ENCODE measurements at places on chromosomes 5 and 9.

- no peak for DNase-seq
These were observed 931.5 kb upstream of the NUDT12 start for GRCh38 chr5:104494083-104494482.

DNA sequence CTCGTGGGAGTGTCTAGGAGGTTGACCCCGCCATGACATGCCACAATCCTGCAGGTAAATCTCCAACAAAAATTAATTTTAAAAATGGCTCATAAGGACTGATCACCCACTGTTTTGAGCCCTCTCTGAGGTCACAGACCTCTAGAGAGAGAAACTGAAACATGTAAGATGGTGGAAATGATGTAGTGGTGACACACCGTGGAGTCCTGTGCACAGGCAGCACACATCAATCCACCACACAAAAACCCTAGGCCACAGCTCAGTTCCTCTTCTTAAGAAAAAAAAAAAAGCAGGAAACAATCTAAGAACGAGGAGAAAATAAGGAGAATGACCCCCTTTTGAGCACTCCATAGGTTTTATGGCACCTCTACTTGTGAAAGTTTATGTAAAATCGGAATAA lies 93.8 kb upstream of the FAM120A start:
- no peak for DNase-seq

DNA sequence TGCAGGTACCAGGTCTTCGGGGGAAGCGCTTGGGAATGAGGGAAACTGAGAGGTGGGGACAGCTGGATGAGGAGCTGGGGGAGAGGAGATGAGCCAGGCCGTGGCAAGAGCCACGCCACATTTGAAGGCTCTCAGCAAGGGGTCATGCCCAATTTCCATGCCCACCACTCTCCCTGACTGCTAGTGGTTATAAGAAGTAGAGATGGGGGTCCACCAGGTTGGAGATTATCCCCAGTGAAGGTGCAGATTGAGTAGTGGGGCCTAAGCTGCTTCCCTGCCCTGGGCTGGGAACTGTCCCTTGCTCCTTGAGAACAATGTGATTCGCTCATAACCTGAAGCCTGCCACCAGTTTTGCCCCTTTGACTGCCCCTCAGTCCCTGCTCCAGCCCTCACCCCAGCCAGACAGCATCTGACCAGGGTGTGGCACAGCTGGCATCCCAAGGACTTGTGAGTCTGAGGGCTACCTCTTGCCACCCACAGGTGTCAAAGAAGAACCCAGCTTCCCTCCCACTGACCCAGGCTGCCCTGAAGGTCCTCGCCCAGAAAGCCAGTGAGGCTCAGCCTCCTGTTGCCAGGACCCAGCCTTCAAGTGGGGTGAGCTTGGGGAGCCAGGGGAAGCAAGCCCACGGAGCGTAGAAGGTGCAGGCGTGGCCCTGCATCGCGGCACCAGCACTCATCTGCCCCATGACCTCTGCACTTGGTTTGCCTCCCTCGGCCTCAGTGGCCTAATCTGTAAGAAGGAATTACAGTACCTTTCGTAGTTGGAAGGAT lies 21.5 kb downstream of the CD74 start:
- DNase-seq = no peak

- no peak for DNase-seq
These were observed 278.2 kb downstream of the PLK2 start for GRCh38 chr5:58181578-58182286.

- DNase-seq = peak; percentile 21
These were observed 378 bp downstream of the DROSHA start for GRCh38 chr5:31531543-31531887.

GRCh38 chr9:12737871-12738270 lies 36.9 kb upstream of the LURAP1L start:
- no peak for DNase-seq

DNA sequence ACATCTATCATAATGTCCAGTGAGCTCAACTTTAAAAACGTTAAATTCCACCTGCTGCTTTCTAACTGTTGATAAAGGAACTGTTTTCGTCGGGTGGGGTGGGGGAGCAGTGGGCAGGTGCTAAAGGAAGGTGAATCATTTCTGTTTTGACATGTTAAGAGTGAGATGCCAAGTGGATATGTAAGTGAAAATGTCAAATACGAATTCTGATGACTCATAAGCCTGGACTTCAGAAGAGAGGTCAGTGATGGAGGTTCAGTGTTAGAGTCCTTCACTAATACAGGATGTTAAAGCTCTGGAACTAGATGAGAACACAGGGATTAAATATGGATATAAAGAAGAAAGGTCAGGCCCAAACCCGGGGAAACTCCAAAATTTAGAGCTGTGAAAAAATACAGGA lies 617.9 kb upstream of the CTNND2 start:
- DNase-seq = no peak

- no peak for DNase-seq
These were observed 6.8 kb upstream of the WDR41 start for GRCh38 chr5:77498952-77499351.

DNA sequence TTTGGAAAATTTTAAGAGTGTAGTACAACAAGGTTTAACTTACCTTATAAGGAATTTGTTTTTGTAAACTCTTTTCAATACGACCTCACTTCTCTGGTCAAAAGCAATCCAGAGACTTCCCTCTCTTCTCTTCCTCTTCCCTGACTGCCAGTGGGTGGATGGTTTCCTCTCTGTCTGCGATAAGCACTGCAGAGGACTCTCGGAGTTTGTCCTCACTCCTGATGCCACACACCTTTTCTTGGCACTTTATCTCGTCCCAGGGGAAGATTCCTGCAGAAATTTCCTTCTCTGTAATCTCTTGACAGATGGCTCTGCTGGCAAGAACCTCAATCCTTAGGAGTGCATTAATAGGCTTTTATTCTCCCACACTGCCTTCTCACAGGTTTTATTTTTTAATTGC lies 641.6 kb downstream of the NR2F1-AS1 start:
- DNase-seq = no peak

DNA sequence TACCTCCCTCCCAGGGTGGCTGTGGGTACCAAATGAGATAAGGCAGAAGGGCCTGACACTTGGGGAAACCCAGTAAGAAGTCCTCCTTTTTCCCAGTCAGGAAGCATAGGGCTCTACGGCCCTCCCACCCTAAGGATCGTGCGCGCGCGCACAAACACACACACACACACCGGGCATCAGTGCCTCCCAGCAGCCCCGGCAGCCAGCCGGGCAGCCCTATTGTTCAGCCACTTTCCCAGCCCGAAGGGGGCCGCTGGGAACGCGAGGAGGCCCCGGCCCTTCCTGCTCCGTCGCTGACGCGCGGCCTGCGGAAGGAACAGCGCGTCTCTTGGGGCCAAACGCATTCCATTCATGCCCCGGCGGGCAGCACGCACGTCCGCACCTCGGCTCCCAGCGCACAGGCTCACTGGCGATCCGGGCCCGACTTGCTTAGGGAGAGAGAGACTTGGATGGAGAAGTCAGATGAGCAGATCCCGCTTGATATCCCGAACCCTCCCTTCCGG lies 22.6 kb downstream of the DUSP1 start:
- DNase-seq = no peak

DNA sequence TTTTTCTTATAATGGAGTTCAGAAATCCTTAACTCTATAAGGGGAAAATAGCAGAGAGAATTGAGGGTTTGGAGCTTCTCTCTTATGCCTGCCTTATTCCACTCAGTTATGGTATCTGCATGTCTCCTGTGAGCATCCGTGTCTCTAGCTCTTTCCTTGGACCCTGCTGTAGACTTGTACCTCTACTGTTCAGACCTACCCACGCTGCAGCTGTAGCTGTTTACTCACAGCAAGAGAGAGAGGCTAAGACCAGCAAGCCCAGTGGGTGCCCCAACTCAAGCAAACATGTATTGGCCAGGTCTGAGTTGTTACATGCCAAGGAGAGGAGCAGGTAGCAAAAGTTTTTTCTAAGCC lies 7.1 kb upstream of the PCSK1 start:
- DNase-seq = no peak

- peak; percentile 61 for DNase-seq
These were observed 77.5 kb upstream of the IFNE start for GRCh38 chr9:21559402-21560280.

GRCh38 chr5:115419846-115420585 lies 123.6 kb upstream of the CCDC112 start:
- peak; percentile 98 for DNase-seq

DNA sequence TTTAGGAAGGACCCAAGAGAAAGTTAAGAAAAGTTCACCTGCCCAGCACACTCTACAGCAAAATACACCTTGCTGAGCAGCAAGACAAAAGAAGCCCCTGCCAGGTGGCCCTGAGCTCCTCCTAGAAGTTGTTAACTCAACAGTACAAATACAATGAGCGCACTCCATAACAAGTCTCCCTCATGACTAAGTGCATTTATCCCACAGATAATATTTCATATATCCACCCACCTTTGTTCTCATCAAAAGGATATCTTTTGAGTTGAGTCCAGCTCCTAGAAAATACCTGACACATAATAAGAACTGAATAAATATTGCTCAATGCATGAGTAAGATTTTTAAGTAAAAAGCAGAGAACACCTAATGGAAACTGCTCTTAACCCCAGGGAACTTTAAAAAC lies 73.3 kb downstream of the ABCA1 start:
- no peak for DNase-seq

DNA sequence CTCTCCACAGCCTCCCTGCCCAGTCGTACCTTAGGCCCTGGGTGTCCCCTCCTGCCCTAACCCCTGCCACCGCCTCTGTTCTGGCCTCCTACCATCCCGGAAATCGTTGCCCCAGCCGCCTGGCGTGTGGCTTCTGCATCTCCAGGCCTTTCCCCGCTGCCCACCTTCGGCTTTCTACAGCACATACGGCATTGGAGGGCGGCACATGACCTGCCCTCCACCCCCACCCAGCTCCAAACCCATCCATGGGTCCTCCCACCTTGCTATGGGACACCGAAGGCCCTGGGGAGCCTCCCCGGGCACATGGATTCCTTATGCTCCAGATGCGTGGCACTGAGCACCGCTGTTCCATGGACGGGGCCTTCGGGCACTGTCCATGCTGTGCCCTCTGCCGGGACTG lies 32.0 kb downstream of the FGF18 start:
- no peak for DNase-seq

DNA sequence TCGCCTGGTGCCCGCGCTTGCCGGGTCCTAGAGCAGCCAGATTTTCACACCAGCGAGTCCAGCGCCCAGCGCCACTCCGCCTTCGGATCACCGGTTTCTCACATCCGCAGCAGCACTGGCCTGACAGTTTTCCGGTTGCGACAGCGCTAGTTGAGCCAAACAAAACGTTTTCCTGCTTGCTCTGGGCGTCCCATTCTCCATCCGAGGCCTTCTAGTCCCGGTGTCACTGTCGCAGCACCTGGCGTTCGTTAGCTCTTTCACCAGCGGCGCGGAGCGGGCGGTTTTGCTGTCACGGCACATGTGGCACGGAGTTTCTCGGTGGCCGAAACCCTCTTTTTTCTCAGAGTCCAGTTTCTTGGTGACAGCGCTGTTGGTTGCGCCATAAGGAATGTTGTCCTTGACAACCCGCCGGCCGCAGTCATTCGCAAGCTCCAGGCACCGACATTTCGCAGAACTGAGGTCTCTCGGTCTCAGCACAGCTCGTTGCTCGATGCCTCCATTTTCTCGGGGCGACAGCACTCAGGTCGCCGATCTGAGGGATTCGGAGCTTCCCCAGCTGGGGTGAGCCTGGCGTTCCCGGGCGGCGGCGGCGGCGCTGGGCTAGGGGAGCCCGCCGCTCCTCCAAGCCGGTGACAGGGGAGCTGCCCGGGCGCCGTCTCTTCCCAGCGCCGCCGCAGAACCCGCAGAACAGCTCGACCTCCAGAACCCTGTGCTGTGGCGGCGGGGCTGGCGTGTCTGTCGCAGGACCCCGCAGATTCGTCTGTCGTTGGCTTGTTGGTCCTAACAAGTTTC lies 47.8 kb downstream of the ANXA2R start:
- DNase-seq = peak; percentile 91

- no peak for DNase-seq
These were observed 45.3 kb downstream of the OR2K2 start for GRCh38 chr9:111284703-111285102.

- no peak for DNase-seq
These were observed 597.9 kb upstream of the ADAMTS16 start for GRCh38 chr5:4542145-4542778.

DNA sequence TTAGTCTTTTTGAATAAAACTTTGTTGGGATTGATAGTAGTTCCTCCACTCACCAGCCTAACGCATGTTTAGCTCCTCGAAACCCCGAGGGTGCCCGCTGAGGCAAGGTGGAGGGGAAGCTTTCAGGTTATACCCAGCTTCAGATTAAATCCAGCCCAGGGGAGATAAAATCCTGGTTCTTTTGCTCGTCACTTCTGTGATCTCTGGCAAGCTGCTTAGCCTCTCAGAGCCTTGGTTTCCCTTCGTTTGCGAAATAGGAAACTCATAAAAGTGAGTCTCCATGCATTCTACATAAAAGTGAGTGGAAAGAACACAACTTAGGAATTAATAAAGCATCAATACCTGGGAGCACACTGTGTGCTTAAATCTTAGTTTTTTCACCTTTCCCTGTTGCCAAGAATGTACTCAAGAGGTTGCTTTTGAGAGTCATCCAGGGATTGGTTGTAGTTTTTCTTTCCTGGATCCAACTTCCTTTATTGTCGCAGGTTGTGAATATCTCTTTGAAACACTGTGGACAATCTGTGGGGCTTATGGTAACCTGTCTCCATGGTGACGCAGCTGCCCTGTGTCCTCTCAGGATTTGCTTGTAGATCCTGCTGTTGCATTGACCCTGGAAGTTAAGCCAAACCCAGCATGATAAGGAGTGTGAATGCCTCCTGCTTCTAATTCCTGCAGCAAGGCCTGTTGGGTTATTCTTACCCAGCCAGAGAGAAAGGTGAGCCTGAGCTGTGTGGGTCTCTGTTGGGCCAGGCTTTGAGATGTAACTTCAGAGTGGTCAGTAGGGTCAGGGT lies 2.0 kb downstream of the GALNT12 start:
- no peak for DNase-seq

DNA sequence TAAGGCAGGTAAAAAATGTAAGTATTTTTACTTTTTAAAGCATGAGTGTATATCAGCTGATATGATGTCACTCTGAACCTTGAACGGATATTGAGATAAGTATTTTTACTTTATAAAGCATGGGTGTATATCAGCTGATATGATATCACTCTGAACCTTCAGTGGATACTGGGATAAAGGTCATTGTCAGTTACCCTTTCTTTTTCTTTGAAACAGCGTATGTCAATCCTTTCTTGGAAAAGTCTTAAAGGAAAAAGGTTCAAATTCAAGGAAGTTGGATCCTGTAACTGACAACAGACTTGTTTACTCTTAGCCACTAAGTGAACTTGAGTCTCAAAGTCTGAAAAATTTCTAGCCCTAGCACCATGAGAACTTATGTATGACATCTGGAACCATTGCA lies 61.7 kb upstream of the IFNK start:
- no peak for DNase-seq

DNA sequence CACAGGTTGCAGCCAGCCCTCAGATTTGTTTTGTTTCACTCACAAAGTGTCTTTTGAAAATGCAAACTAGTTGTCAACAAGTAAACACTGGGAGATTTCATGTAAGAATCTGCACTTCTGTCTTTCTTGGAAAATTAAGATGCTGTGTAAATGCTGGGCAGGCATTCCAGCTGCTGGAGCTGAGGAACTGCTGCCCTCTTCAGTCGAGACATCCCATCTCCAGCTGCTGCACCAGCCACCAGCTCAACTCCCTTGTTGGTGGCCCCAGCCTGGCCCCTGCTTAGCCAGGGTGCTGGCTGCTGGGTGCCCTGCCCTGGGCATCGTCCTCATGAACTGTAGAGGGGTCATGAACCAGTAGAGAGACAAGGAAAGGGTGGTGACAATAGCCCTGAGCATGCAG lies 33.1 kb upstream of the AFAP1L1 start:
- no peak for DNase-seq
